ENCODE measurements at places on chromosomes 2 and 18.
A peak's percentile ranks its signal among the peaks of the same experiment; 100 is the strongest.

- peaks cover 67% of the 10 kb centered on the region for H3K4me1 ChIP-seq
- peak; percentile 95 for DNase-seq
- H3K36me3 ChIP-seq: peaks cover 48% of the 10 kb centered on the region
- peak within 1 kb of the TSS; percentile 91 for H3K27ac ChIP-seq
- peak within 1 kb of the TSS; percentile 88 for H3K4me3 ChIP-seq
- no peaks in the 10 kb centered on the region for H3K27me3 ChIP-seq
These were observed at the start of gene RNF144A for GRCh38 chr2:6917071-6917760. TSS of gene RNF144A (plus strand) at chr2:6917412. CDS start at chr2:6996927, 79,515 bp downstream.

DNA sequence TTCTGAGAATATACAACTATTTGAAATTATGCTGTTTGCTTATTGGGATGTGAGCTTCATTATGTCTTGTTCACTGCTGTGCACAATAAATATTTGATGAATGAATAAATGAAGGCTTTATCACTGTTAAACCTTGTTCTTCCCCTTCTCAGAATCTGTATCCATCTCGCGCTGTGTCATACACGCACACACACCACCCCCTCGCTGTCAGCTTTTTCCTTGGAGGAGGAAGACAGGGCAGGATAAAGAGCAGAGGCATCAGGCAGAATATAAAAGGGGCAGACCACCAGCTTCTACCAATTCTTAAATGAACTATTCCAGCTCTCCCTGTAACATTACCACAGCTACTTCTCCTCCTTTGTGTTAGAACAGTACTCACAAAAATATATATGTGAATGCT is 75.0 kb downstream of the CD226 start:
- no peak for DNase-seq
- H3K27ac ChIP-seq: no peak overlapping the region
- peaks cover 37% of the 10 kb centered on the region for H3K36me3 ChIP-seq
- peaks cover 8% of the 10 kb centered on the region for H3K4me1 ChIP-seq

GRCh38 chr2:74206180-74206688 is 7.8 kb downstream of the MTHFD2 start:
- peak overlapping the region; percentile 62 for H3K4me3 ChIP-seq
- H3K27me3 ChIP-seq: no peaks in the 10 kb centered on the region
- peak overlapping the region; percentile 91 for H3K27ac ChIP-seq
- DNase-seq: peak; percentile 72
- H3K4me1 ChIP-seq: peaks cover 56% of the 10 kb centered on the region

- no peaks in the 10 kb centered on the region for H3K36me3 ChIP-seq
- H3K27ac ChIP-seq: no peak overlapping the region
- no peak for DNase-seq
- H3K4me3 ChIP-seq: no peak overlapping the region
These were observed 68.9 kb upstream of the FZD7 start for GRCh38 chr2:201964631-201965206.

DNA sequence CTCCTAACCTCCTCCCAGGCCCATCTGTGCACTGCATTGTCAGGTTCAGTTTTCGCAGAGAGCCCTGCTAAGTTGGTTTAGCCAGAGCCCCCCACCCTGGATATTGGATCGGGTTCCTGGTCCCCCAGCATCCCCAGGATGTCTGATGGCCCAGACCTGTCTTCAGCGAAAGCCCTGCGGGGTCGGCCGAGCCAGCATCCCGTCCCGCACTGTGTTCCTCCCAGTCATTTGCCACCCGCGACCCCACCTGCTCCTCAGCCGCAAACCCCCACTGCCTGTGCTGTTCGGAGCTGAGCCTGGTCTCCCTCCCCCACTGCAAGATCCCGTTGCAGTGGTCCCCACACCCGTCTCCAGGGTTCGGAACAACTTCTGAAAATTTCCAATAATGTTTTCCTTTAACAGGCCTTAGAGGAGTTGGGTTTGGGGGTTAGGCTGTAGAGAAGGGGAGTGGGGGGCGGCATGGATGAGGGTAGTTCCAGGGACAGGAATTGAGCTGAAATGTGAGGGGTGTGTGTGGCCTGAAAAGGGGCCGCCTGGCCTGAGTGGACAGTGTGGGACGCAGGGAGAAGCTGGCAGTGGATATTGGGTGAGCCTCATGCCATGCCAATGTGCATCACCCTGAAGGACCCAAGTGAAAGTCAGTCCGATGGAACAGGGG is 1.6 kb upstream of the COPS9 start:
- H3K27ac ChIP-seq: no peak overlapping the region
- H3K36me3 ChIP-seq: no peaks in the 10 kb centered on the region
- peaks cover 2% of the 10 kb centered on the region for H3K27me3 ChIP-seq
